ENCODE measurements at places on chromosomes 12 and 14.

GRCh38 chr12:101230547-101230946, 20.5 kb upstream of the SLC5A8 start:
- peak; percentile 24 for DNase-seq

DNA sequence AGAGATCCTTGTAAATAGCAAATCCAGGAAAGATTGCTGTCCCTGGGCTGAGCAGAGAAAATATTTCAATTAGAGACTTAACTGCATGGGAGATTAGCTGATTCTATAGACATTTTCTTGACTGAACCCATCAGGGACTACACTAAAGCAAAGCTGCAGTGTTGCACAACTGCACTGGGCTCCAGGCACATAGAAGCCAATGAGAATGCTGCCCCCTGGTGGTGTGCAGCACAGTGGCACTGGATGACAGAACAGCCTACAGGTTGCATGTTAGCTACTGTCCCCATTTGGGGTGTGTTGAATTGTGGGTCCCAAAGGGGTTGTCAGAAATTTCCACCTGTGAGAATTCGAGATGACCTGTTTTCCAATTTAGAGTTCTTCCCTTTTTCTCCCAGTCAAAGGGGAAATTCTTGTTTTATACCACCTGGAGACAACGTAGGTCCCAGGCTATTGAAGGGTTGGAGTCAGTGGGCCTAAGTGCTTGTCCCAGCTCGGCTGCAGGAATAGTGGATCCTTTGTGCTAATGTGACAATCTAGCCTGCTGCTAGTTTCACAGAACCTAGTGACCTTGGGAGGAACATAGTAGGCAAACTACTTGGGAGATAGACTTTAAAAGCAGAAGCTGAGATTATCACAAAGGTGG, 114.7 kb downstream of the SLC8A3 start:
- DNase-seq = peak; percentile 23

DNA sequence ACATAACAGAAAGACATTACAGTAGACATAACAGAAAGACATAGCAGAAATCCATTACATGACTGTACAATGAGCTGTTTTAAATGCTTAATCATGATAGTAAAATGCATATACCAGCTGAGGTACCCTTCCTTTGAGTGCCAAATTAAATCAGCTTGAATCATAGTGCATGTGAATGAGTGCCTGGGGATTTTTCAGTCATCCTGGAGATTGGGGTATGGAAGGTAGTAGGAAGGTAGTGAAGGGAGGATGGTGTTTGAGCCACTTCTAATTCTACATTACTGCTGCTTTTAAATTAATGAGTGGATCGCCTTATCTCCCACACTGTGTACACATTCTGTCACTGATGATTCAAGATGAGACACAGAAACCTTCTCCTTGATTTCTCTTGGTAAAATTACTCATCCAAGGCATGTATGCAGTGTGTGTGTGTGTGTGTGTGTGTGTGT, 534.2 kb downstream of the LRFN5 start:
- DNase-seq = no peak

DNA sequence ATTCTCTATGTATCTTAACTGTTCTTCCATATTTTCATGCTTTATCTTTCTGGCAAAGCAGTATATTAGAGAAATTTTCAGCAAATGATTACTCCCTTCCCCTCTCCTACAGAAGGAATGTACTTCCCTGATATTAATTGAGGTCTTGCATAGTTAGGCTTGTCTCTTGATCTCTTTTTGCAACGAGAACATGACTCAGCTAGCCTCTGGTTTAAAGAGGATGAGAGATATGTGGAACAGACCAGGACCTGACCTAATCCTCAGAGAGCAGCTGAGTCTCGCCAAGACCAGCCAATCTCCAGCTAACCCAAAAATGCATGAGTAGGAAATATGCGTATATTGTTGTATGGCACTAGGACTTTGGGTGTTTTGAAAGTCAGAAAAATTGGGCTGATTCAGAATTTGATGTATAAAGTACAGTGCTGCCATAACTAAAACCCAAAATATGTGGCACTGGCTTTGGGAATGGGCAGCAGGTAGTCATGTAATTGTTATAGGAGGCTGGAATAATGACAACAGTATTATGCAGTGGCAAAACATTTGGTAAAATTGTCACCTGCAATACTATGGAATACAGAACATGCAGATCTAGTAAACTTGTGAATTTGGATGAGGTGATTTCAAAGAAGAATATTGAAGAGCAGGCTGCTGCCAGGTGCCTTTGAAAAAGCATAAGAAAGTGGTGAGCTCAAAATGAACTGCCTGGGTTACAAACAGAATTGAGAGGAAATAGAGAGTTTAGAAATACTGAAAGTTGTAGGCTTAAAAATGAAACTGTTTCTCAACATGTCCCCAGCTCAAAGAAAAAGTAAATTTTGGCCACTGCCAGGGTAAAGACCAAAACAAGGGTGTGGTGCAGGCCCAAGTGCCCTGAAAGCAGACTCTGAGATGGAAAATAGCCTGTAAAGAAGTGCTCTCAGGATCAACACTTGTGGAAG, 9.3 kb upstream of the USP15 start:
- DNase-seq = no peak

DNA sequence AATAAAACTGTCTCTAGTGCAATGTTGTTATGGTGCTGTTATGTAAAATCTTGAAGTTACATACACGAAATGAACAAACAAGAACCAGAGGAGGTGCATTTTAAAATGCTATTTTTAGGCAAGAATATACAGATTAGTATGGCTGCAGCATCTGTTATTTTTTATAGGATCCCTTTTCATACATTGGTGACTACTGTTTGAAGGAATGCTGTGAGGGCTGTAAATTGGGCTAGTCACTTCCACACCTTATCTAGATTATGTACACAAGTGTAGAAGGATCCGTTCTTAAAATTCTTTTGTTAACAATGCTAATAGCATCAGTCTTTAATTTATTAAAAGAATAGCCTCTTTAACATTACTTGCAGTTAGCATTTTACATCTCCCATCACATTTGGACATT, 284.3 kb upstream of the MDGA2 start:
- no peak for DNase-seq

GRCh38 chr12:101165319-101165718, 44.7 kb downstream of the SLC5A8 start:
- DNase-seq = no peak

GRCh38 chr12:53170876-53171724, 9.4 kb upstream of the ZNF740 start:
- no peak for DNase-seq

- no peak for DNase-seq
These were observed 4.7 kb upstream of the RHOF start for GRCh38 chr12:121797937-121798786.

DNA sequence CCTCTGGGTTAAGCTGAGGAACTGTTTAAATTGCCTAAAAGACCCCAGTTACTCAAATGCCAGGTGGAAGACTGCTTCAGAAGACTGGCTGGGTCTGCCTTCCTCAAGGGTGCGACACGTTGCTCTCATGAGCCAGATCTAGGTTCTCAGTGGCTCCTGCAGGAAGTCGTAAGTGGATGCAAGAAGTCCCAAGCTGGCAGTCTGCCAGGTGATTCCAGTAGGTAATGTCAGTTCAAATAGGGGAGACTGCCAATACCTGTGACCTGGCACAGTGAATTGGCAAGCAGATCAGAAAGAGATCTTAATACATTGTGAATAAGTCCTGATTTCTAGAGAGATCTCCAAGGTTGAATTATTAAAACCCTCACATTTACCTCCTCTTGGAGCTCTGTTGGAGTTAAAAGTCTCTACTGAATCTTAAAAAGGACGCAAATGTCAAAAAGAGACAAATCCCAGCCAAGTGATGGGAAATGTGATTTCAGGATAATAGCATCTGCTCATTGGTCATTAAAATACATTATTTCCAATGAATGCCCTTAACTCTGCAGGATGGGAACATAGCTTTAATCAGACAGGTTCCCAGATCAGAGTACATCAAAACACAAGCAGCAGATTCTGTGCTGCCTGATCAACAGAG, 98.8 kb upstream of the FRMD6 start:
- no peak for DNase-seq

GRCh38 chr14:33455654-33456345, 495.1 kb downstream of the EGLN3 start:
- DNase-seq = no peak

GRCh38 chr12:24360461-24360860, 411.0 kb upstream of the SOX5 start:
- DNase-seq = no peak

DNA sequence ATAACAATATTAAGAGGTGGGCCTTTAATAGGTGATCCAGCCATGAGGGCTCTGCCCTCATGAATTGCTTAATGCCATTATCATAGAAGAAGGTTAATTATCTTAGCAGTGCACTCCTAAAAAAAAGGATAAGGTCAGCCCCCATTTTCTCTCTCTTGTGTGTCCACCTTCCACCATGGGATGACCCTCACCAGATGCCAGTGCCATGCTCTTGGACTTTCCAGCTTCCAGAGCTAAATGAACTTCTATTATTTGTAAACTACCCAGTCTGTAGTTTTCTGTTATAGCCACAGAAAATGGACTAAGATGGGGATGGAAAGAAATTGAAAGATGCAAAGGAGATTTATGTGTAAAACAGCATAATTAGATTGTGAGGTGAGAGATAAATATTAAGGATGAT, 125.4 kb downstream of the FOXA1 start:
- DNase-seq = no peak

- DNase-seq = no peak
These were observed 39.1 kb upstream of the CRADD start for GRCh38 chr12:93638095-93638494.

GRCh38 chr12:12195516-12195915, 71.3 kb downstream of the LRP6 start:
- DNase-seq = no peak

- DNase-seq = no peak
These were observed 18.1 kb downstream of the CEP170B start for GRCh38 chr14:104882991-104883660.

GRCh38 chr12:86379337-86379736, 123.1 kb upstream of the MGAT4C start:
- DNase-seq = no peak

DNA sequence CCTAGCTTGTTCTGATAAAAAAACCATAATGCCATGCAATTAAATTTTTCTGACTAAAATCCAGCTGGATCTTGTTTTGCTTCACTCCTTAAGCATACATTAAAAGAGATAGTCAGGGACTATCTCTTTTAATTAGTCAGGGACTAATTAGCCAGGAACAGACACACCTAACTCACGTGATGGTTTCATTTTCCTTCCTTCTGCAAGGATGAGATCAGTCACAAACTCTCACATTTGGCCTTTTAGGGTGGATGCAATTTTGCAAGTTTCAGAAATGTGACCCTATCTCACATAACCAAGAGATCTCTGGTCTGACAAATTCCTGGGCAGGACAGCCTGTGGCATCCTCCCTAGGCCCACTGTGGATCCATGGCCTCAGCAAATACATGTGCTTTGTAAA, 62.4 kb downstream of the SETD3 start:
- DNase-seq = no peak

DNA sequence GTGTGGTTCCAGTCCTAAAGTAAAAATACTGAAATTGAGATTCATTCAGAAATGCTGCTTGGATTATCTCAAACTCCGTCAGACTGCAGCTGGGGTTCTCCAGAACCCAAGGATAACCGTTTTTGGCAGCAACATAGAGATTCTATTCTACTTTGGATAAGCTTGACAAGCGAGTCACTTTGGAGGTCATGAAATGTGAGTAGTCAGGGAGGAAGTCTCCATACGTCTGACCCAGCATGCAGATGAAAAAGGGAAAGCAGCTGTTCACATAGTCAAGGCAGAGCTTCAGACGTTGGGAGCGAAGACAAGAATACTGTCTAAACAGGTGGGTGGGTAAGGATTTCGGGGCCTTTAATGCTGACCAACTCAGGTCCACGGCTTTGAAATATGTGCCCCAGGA, 14.9 kb upstream of the HSP90B1 start:
- DNase-seq = no peak

DNA sequence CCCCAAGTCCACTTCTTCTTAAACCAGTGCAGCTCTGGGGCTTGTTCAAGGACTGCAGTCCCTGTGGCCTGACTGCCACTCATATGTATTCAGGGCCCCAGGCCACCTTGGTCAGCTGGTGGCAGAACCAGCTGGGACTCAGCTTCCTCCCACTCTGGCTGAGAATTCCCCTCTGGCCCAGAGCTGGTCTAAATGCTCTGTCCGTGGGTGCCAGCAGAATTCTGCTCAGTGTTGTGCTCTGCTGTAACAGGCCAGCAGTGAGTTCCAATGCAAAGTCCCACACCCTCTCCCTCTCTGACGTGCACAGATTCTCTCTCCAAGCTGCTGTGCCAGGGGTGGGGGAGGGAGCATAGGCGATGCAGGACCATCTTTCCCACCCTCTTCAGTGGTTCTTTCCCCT, 210.4 kb upstream of the RGS6 start:
- DNase-seq = no peak

- no peak for DNase-seq
These were observed 206.6 kb downstream of the CACNA1C start for GRCh38 chr12:2259369-2259768.

DNA sequence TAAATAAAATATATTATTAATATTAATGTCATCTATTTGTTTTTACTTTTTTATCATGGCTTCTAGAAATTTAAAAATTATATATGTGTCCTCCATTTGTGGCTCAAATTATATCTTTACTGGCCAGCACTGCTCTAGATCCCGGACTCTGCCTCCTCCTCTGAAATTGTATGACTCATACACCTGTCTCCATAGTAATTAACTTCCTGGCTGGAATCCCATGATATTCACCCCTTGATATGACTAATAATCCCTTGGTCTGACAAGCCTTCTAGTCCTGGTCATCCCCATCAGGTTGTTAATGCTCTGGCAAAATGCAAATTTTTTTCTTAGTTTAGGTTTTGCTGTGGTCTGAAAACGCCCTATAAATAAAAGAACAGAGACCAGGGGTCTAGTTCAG, 116.2 kb downstream of the BMP4 start:
- no peak for DNase-seq

GRCh38 chr14:105203057-105203531, 22.0 kb upstream of the NUDT14 start:
- peak; percentile 23 for DNase-seq

GRCh38 chr12:23463172-23463571, 486.3 kb downstream of the SOX5 start:
- DNase-seq = no peak

DNA sequence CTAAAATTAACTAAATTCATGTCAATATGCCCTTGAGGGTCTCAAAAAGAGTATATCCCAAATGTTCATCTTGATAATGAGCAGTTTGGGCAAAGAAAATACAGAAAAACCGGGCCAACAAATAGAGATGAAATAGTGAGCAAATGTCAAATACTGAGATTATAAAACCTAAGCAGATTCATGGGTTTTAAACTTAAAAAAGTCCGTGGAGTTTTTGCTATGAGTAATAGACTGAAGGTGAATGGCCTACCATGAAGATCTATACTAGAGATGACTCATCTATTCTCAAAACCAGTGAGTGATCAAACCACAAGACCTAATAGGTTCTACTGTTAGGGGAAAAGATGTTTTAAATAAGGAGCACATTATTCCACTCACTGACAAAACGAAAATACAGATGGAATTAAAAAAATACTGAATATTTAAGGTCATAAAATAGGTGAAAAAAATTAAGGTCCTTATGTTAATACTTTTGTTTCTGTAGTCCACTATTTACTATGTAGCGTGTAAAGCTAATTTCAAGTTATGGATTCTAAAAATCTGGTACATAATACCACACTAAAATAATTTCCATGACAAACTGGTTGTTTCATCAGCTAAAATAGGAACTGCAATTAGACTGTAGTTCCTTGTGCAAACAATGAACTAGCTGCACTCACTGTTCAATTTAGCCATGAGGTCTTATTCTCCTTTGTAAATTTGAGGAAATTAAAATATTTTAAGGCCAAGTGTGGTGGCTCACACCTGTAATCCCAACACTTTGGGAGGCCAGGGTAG, 5.0 kb downstream of the HNRNPC start:
- peak; percentile 76 for DNase-seq
